ENCODE measurements at places on chromosomes 7 and 10.

GRCh38 chr7:114660126-114660486 is 245.5 kb downstream of the FOXP2 start:
- DNase-seq = peak; percentile 84

DNA sequence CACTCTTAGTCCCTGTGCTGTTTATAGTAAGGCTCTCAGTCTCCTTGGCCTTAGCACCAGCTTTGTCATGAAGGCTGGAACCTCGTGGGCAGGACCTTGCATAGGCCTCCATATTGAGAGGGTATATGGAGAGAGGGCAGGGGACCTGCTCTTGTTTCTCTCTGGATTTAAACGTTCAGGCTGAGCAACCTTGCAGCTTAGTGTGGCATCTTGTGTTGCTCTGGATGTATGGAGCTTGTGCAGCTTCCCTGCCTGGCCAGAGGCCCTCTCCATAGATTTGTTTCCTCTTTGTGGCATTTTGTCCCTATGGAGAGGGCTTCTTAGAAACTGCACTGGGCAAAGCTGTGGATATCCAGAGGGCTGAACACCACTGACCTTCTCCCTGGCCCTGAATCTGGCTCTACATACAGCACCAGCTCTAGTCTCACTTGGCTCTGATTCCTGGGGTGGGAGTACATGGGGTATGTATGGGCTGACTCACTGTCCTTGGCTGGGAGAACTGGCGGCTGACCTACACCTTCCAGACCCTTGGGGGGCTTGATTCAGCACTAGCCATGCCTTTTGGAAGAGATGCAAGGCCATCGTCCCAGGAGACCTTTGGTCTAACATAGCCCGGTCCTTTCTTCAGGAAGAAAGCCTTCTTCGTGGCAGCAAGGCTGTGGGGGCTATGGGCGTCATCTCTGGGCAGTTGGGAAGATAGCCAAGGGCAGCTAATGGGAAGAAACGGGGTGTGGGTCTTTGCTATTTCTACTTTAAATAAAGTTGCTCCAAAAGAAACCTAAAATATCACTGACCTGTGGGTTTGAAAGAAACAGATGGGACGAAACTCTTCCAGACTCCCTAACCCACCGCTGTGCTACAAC is 30.5 kb downstream of the ITPRIP start:
- DNase-seq = no peak

GRCh38 chr7:917255-918117 is 37.0 kb downstream of the ADAP1 start:
- DNase-seq = no peak

DNA sequence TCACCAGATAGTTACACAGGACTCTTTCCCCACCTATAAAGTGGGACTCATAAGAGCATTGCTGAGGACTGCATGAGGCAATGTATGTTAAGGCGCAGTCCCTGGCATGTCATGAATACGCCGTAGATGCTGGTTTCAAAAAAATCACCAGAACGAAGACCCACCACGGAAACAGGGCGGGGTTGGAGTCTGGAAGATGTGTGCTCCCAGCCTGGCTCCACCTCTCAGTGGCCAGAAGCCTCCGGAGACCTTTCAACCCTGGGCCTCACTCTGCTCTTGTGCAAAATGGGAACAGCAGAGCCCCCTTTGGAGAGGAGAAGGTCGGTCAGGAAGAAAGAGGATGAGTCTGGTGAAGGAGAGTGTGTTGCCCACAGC is 12.4 kb upstream of the ZMIZ1 start:
- no peak for DNase-seq

DNA sequence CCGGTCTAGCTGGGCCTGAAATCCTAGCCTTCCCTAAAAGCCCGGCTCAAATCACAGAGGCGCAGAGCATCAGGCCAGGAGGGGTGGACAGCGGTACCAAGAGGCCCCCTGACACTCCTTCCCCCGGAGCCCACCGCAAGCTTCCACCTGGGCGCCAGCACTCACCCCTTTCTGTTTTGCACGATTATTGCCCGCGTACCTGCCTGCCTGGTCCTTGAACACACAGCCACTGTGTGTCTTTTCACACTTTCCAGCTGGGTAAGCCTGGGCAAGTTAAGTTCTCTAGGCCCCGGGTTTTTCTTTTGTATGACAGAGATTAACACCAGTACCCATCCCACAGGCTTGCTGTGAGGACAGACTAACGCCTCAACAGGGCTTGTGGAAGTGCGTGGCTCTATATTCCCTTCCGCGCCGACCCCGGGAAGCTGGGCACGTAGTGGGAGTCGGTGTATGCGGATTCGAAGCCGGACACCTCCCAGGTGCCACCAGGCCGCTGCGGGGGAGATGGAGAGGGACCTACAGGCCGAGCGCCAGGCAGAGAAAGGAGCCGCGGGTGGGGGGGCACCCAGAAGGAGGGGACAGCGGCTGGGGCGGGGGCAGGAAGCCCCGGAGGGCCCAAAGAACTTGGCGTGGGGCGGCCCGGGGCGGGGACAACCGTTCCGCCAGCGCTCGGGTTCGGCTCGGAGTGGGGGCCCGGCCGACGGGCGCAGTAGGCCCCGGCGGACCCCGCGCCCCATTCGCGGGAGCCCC is 792 bp downstream of the ZNF746 start:
- peak; percentile 15 for DNase-seq

GRCh38 chr10:14294347-14295059 is 36.2 kb downstream of the FRMD4A start:
- DNase-seq = no peak

GRCh38 chr10:119386666-119387065 is 155.9 kb downstream of the RGS10 start:
- DNase-seq = no peak

GRCh38 chr10:62594093-62594520 is 210.4 kb upstream of the ADO start:
- DNase-seq = peak; percentile 51

DNA sequence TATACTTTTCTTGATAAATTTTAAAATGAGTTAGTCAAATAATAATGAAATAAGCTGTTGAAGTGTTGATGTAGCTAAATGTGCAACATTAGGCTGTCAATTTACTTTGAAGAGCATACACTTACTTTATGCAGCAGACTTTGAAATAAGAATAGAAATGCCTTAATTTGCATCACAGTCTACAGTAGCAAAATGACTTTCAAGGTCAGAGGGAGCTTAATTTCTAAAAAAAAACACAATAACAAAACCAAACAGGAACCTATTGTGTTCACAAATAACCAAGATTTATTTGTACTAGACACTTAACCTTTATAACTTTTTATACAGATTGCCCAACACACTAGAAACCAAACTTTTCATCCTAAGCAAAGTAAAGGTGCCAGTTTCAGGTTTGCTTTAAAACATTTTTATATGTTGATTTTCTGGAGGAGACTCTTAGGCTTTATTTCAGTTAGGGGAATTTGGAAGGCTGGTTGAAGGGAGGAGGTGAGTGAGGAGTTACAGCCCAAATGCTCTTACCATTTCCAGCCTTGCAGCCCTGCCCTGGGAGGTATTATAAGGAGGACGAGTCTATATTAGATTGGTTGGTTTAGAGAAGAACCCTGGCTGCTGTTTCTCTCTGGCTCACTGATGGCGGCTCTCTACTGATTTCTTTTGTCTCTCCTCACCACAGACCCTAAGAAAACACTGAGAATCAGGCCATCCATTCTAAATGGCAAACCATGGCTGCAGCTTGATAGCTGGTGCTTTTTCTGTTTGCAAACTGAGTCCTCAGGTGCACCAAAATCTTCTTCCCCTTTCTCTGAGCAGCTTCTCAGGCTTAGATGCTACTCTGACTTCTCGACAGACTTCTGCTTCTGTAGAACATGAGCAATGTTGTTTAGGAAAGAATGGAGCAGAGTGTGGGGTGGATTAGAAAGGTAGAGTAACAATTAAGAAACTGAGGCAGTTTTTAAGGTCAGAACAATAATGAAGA is 55.2 kb upstream of the RPA3 start:
- DNase-seq = no peak

Data from COR-L47 (cell line).